Daoy (cell line): ENCODE measurements at places on chromosomes 1 and 21.

- peak; percentile 30 for DNase-seq
Measured at GRCh38 chr1:241688940-241689368, 36.9 kb downstream of the WDR64 start.

DNA sequence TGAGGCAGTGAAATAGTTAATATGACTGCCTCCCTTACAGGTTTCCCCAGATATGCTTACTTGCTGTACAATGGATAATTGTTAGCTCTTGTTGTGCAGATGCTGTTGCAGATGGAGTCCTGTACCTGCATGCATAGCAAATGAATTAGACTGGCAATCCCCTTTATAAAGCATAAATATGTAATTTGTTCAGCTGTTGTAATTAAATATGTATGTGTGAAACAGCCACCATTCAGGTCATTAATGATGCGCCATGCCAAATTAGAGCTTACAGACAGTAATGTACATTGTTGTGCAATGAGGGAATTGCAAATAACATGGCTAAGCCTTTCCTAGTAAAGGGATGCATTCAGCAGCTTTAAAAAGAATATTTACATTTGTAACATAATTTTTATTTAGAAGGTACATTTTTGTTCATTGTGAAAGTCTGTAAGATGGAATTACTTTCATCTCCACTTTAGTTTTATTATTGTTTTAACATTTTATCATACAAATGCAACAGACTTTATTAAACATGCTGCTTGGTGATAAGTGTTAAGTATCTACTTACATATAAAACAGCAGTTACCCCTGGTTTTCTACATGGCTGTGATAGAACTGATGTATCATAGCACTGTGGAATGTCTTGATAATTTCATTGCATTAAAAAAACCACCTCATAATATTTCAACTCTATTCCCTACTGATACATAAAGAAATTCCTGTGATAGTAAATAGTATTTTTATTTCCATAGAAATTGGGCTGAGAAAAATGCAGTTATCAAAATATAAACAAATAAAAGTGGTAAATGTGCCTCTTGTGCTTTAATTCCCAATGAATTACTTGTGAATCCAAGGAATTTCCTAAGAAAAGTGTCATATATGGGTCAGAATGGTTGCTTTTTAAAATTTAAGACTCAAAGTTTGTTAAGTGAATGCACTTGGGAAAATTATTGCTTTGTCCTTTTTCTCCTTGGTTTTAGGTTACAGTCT lies 99.0 kb downstream of the NFIA start:
- DNase-seq, result no peak

GRCh38 chr1:41284121-41284520 lies 42.0 kb upstream of the SCMH1 start:
- DNase-seq, result no peak

DNA sequence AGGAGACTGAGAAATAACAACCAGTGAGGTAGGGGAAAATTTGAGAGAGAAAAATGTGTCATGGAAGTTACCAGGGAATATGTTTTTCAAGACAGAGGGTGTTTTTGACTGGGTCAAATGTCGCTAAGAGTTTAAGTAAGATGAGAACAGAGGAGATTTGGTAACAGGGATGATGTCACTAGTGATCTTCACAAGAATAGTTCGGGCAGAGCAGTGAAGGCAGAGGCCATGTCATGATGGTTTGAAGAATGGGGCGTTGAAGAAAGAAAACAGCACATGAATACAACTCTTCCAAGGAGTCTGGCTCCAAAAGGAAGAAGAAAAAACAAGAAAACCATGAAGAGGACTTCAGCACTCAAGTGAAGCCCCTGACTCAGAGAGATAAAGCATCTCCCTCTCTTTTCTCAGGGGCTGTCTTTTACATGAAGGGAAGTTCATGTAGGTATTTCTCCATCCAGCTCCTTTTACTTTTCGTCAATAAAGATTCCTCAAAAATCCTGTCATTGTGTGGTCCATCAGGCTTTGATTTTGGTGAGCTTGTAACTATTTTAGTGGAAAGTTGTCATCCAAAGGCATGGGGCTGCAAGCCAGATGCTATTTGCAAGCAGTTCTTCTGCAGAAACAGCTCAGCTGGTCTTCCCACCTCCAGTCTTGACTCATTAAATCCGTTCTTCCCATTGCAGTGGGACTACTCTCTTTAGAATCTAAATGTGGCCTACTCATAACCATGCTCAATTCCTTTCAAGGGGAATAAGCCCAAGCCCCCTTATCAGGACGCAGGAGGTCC lies 397.3 kb downstream of the LMX1A start:
- no peak for DNase-seq

DNA sequence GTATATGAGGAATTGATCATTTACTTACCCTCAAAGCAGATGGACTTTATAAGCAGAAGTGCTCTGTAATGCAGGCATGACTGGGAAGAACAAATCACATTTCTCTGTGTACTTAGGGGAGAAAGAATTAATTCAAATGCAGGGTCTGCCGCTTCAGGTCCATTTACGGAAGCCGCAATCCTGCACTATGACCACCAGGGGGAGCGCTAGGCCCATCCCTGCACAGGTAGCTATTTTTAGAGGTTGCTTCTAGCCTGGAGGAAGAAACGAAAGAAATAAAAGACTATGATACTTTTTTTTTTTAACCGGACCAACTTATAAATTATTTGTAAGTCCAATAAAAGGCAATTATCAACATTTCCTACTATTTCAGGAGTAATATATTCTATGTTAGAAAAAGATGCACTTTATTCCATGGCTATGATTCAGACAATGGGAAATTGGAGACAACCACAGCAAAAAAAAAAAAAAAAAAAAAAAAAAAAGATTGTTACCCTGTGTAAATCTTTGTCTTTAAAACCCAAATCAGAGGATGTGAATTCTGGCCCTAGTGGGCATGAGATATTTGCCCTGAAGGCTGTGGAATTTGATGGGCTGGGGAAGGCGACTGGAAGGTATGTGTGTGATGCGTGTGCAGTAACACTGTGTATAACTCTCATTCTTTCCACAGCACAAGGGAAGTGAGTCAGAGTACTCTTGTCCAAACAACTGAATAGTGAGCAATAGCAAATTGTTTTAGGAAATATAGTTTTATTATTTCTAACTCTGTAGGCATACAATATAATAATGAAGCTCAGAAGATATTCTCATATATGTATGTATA lies 12.9 kb upstream of the FYB2 start:
- peak; percentile 76 for DNase-seq

DNA sequence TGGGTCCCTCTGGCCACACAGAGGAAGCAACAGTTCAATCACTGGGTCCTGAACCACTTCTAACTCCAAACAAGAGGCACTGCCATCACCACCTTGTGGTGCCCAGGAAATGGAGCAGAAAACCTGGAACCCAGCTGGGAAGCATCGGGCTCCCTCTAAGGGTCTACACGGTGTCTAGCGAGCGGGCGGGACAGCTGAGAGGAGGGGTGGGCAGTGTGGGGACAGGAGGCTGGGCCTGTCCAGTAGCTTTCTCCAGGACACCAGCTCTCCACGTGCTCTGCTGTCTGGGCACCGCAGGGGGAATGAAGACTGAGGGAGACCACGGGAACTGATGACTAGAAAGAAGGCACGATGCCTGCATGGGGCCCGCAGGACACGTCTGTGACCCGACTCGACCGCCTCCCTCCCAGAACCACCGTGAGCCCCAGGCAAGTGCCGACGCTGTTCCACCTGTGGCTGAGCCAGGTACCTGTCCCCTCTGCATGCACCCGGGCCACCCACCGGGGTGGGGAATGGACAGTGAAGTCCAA lies 5.4 kb upstream of the PRDM15 start:
- no peak for DNase-seq

DNA sequence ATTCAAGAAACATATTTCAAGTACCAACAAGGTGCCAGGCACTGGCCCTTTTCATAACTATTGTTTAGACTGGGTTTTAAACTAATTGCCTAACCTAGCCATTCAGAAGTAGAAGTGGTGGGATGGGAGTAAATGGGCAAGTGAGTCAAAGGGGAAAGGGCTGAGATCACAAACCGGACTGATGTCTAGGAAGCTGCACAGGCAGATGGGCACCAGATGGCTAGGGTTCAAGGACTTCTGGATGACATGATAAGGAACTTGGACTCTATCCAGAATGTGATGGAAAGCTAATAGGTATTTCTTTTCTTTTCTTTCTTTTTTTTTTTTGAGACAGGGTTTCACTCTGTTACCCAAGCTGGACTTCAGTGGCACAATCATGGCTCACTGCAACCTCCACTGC lies 46.6 kb downstream of the LYST start:
- no peak for DNase-seq

- DNase-seq, result no peak
Measured at GRCh38 chr1:70718086-70718630, 307.1 kb downstream of the CTH start.

- DNase-seq, result no peak
Measured at GRCh38 chr1:157785248-157785647, 8.3 kb upstream of the FCRL2 start.

DNA sequence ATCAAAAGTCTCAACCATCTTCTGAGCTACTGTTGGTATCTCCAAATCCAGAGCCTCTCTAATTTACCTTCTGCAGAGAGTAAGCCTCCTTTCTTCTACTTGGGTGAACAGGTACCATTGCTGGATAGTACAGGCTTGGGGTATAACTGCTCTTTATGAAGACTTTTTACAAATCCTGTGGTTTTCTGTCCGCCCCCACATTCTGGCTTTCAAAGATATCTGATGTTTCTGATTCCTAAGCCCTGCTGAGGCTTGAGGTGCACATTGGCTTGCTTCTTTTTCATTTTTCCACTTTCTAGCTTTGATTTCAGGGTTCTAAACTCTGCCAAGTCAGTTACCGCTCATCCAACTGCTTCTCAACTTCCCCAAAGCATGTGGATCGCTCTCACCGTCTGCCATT lies 37.1 kb downstream of the TENT5C start:
- DNase-seq, result no peak

- no peak for DNase-seq
Measured at GRCh38 chr1:180632326-180633056, 669 bp downstream of the XPR1 start.

GRCh38 chr1:218948446-218948845 lies 225.2 kb upstream of the LYPLAL1 start:
- DNase-seq, result no peak

GRCh38 chr1:167490765-167491164 lies 27.6 kb downstream of the CD247 start:
- DNase-seq, result no peak

DNA sequence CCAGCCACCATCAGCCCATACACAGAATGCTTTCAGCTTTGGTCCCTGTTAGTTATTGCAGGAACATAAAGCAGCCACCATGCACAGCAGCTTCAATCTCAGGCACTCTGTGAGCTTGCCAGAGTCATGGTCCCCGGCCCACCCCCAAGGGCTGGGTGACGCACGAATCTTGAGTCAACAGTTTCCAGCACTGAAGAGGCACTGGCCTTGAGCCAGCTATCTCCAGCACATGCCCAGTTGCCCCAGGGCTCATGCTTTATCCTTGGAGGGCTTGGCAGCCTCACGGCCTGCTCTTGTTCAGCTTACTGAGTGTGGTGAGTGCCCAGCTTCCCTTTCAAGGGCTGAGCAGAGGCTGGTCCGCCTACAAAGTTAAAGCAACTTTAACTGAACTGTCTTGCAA lies 200.7 kb upstream of the RAB4A start:
- DNase-seq, result peak; percentile 94

DNA sequence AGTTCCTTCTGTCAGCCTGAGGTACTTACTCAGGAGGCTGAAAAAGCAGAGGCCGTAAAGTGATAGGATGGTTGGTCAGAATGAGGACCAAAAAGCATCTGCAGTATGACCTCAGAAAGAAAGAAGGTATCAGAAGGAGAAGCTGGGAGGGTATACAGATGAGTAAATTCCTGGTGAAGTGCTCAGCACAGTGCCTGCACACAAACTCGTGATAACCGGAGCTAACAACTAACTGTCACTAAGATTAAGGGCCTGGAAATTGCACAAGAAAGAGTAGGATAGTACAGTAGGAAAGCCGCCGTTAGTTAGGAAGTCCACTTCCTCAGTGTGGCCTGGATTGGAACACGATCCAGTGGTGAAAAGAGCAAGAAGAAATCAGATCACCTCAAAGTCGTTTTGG lies 62.6 kb downstream of the VPS26C start:
- DNase-seq, result no peak

DNA sequence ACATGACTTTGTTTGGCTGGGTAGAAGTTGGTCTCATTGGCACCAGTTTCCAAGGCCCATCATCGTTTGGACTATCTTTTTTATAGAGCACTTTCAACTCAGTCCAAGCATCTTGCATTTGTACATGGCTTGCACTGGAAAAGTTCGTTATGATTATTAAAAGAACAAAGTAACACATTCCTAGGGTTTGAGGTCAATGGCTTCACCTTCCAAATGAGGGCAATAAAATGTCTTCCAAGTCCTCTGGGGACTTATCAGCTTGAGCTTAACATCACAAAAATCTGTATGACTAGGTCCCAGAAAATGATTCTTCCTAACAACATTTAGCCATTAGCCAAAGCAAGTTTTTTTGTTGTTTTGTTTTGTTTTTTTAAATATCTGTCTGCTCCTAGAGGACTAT lies 610.8 kb downstream of the LMO4 start:
- DNase-seq, result no peak

GRCh38 chr1:205706601-205707502 lies 26.5 kb upstream of the SLC45A3 start:
- DNase-seq, result no peak
